ENCODE measurements at places on chromosomes 3 and 15.

DNA sequence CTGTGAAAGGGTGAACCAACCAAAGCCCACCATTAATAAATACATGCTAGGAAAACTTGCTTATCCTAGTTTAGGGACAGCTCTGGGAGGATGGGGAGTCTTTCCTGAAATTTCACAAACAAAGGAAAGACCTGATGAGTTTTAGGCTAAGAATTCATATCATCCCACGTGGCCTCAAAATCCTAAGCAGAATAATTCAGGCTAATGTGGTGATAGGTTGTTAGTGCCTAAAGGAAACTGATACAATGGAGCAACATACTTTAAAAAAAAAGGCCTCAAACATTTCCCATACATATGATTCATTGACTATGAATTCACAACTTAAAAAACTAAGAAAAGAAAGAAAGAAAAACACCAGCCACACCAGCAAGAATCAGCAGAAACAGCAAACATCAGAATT, 126.9 kb upstream of the CNTN4 start:
- no peak for DNase-seq

DNA sequence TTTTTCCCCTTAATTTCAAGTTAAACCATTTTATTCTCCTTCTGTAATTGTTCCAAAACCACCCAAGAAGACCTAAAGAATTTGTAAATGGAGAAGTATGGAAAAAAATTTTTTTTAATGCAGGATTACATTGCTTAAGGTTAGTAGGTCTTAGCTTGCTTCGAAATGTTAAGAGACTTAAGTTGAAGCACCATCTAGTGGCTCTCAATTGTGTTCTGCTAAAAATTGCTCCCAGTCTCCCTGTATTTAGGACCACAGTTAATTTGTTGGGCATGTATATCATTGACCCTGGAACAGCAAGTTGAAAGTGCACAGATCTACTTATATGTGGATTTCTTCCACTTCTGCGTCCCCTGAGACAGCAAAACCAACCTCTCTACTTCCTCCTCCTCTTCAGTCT, 32.4 kb downstream of the CD200R1L start:
- DNase-seq = no peak

DNA sequence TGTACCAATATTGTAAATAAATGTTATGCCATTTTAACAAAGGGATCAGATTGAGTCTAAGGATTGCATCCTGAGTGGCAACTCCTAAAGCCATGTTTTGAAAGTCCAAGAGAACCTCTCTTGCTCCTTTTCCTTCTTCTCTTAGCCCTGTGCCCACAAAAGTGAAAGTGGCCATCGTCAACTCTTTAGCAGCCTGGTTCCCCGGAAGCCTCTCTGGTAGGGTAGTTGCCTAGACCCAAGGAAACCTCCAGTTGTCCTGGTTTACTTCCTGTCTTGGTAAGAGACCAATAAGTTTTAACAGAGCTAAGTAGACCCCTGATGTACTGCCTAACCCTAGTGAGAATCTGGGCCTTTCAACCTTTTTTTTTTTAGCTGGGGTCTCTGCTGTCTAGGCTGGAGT, 10.2 kb upstream of the ITPKA start:
- no peak for DNase-seq

DNA sequence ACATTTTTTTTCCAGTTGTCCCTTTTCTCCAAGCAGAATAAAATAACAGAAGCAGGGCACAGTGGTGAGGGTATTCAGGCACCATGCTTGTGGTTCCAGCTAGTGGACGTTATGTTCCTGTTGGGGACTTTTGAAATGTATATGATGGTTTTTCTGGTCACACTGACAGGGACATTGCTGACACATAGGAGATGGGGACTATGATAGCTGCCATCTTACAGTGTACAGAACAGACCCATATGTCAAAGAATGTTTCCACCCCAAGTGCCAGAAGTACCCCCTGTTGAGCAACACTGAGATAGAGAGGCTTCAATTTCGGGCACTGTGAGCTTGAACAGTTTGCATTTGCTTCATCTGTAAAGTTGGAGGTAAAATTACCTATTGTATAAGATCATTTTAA, 38.6 kb downstream of the MCTP2 start:
- no peak for DNase-seq

GRCh38 chr3:27533718-27534573, 49.8 kb upstream of the SLC4A7 start:
- DNase-seq = peak; percentile 4

DNA sequence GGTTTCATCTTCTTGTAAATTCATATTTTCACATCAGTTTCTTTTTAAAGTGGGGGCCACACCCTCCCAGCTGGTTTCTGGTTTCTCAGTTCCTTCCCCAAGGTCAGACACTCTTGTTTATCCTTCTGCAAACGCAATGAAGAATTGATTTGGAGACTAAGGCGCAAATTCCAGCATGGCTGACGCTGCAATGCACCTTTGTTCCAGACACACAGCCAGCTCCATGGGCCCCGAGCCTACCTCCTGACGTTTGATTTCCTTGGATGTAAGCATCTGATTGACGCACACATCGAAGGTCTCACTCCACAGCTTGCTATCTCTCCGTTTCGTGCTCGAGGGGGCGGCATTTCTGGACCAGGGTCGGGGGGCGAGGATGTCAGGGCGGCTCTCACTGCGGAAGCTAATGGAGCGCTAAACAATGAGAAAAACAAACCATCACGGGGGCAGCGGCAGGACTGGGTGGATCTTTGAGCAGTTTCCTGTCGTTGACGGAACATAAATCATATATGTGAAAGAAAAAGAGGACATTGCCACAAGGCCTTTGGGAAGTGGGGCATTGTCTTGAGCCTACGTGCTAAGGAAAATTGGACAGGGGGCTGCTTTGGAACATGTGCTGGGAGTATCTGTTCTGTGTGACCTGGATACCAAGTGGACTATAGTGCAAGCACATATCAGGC, 46.9 kb downstream of the ARHGEF3 start:
- peak; percentile 22 for DNase-seq
